ENCODE measurements at places on chromosomes 1 and 21.

GRCh38 chr1:214717351-214717750, 114.4 kb downstream of the CENPF start:
- H3K36me3 ChIP-seq = peaks cover 3% of the 10 kb centered on the region
- no peak for DNase-seq
- H3K4me1 ChIP-seq = no peaks in the 10 kb centered on the region
- H3K27me3 ChIP-seq = no peaks in the 10 kb centered on the region
- no peak overlapping the region for H3K27ac ChIP-seq

DNA sequence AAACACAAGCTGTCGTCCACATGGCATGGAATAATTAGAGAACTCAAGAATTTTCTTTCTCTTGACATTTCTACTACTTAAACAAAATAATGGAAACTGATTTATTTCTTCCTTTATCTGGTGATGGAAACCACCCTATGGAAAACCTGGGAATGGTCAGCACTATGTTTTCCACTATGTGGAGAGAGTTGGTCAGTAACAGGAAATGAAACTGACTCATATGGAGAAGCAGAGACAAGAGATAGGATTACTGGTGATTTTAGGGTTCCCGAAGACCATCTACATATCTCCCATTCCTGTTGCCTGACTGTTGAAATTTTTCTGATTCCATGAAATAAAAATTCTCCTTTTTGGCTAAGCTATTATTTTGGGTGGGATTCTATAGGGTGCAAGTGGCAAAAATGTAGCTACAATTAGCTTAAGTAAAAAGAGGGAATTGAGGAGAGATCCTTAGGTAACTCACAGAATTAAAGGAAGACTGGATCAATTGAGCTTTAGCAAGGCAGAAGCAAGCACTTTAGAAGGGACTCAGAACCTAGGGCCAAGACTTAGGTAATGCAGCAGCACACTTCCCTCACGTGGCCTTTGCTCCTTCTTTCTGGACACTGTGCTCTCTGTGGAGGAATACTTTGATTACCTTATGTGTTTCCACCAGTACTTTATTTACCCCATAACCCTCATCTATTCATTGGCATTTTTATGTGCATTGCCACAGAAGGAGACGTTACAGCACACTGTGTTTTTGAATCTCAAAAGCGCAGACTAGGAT, 89.6 kb downstream of the LEPR start:
- no peaks in the 10 kb centered on the region for H3K36me3 ChIP-seq
- H3K4me1 ChIP-seq = no peaks in the 10 kb centered on the region
- H3K27ac ChIP-seq = no peak overlapping the region
- no peak overlapping the region for H3K4me3 ChIP-seq

GRCh38 chr1:44505210-44505993, 100.3 kb downstream of the RNF220 start:
- H3K4me3 ChIP-seq = no peak overlapping the region
- H3K4me1 ChIP-seq = no peaks in the 10 kb centered on the region
- no peak for DNase-seq
- H3K27me3 ChIP-seq = peaks cover 49% of the 10 kb centered on the region

- DNase-seq = no peak
- H3K4me3 ChIP-seq = no peak overlapping the region
- H3K27ac ChIP-seq = no peak overlapping the region
Measured at GRCh38 chr1:72357411-72357810, 75.1 kb upstream of the NEGR1 start.

DNA sequence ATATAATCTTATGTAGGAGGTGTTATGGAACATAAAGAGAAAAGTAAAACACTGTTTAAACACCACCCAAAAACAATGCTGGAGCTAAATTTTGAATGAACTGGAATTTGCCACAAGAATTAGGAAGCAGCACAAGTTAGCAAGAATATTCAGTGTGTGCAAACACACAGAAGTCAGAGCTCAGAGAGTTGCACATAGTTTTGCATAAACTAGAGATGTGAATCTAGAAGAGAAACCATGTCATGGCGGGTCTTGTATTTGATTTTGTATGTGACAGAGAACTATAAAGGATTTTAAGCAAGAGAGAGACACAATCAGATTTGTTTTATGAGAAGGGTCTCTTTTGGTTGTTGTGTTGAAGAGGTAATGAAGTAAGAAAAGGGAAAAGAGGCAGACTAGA, 38.2 kb downstream of the SELENOF start:
- no peak overlapping the region for H3K4me3 ChIP-seq
- H3K4me1 ChIP-seq = peaks cover 8% of the 10 kb centered on the region
- DNase-seq = no peak
- H3K36me3 ChIP-seq = peaks cover 5% of the 10 kb centered on the region
- no peaks in the 10 kb centered on the region for H3K27me3 ChIP-seq

DNA sequence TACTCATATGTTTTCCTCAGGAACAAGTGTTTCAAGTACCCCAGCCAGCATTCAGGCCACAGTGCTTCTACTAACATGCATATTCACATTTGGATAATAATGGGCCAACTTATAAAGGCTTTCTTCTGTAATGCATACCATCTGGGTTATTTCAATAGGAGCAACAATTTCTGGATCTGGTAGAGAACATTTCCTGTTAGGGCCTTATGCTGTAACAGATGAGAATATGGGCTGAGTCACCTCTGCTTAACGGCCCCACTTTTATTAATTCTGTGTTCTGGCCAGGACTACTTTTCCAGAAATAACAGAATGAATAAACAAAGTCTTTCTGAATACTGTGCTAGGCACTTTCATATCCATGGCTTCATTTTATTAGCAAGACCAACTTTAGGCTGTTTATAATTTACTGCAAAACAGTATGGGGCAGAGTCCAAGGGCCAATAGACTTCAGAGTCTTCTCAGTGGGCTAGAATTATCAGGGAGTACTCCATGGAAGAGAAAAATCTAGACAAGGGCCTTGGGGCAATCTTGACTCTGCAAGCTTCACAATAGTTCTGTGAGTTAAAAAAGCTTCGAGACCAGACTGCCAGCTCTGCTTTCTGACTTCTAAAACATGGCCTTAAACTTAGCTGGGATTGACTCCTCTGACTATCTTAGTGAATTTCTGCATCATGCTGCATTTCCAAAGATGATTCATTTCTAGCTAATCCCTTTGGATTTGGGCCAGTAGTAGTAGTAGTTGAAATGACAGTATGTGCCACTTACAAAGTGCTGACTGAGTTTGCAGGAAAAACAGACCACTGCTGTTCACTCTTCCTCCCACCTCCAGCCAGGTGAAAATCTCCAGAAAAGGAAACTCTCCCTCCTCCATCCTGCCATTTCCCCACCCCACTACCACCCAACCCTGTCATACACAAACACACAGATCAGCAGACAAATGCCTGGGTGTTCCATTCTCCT, 8.2 kb upstream of the SSX2IP start:
- no peak for DNase-seq
- no peak overlapping the region for H3K27ac ChIP-seq
- no peak overlapping the region for H3K4me3 ChIP-seq
- peaks cover 2% of the 10 kb centered on the region for H3K36me3 ChIP-seq
- H3K4me1 ChIP-seq = peaks cover 7% of the 10 kb centered on the region

- DNase-seq = peak; percentile 85
- H3K27me3 ChIP-seq = no peaks in the 10 kb centered on the region
- peak within 1 kb of the TSS; percentile 99 for H3K4me3 ChIP-seq
- peak within 1 kb of the TSS; percentile 96 for H3K27ac ChIP-seq
Measured at GRCh38 chr1:20787029-20787839, at the start of gene HP1BP3. TSS of gene HP1BP3 (minus strand) at chr1:20787307. CDS start at chr1:20780440, 6,867 bp downstream.

GRCh38 chr1:113247782-113248181, 142.5 kb upstream of the MAGI3 start:
- H3K4me3 ChIP-seq = no peak overlapping the region
- H3K36me3 ChIP-seq = peaks cover 9% of the 10 kb centered on the region
- peaks cover 50% of the 10 kb centered on the region for H3K27me3 ChIP-seq
- DNase-seq = no peak

- H3K4me3 ChIP-seq = peak overlapping the region; percentile 74
- peak overlapping the region; percentile 87 for H3K27ac ChIP-seq
- H3K27me3 ChIP-seq = no peaks in the 10 kb centered on the region
- no peak for DNase-seq
Measured at GRCh38 chr1:22080191-22080590, 27.7 kb downstream of the CDC42 start.

DNA sequence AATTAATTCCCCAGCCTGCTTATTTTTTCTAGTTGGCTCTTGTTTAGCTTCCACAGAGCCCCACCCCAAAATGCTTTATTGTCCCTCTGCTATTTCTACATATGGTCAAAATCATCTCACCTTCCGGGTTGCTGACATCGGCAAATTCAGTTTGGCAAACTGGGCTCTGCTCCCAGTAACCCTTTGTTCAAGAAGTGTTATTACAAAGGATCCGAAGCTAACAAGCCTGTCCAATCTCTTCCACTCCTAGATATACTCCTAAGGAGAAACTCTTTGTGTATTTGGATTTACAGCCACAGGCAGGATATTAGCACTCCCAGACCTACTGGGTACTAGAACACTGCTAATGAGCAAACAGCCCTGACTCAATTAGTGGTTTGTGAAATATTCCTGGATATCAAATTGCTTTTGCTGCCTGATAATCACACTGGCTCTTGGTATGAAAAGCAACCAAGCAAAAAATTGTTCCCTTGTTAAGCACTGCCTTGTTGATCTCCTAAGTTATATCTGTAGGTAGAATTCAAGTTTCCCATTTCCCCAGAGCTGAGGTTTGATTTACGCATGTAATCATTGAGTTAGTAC, 4.0 kb downstream of the JUN start:
- peaks cover 10% of the 10 kb centered on the region for H3K27me3 ChIP-seq
- no peaks in the 10 kb centered on the region for H3K36me3 ChIP-seq
- peak overlapping the region; percentile 87 for H3K4me3 ChIP-seq
- no peak for DNase-seq

DNA sequence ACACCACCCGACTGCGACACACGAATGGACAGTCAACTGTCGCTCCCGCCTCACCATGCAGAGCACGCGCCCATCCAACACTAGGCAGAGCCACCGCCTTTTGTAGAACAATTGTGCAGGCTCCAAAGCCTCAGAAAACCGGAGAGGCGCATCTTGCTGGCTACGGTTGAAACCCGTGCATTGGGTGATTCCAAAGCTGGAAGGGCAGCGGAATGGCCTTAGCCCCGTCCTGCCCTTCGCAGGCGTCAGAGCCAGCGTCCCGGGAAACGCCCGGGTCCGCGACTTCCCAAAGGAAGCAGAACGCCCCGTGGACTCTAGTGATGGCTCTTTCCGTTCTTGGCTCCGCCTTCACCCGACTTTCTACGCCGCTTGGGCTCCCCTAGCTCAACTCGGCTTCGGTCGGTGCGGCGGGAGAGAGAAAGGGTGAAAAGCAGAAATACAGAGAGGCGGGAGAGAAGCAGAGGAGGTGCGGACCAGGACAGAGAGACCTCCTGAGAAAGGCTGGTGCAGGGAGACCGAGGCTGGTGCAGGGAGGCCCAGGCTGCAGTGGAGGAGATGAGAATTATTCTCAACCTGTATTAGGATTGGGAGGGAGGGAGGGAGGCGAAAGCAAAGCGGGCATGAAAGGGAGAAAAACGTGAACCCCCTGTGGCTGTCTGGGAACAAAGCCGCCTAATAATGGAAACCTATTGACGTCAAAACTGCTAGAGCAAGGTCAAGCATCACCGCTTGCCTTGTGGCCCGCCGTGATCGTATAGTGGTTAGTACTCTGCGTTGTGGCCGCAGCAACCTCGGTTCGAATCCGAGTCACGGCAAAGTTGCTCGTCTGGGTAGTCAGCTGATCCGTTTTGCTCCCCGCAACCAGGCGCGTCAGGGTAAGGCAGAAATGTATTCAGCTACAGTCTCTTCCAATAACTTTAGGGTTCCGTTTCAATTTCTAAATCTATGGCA, 99.5 kb downstream of the PRKAB2 start:
- peaks cover 71% of the 10 kb centered on the region for H3K27me3 ChIP-seq
- H3K27ac ChIP-seq = peak overlapping the region; percentile 61
- H3K4me3 ChIP-seq = peak overlapping the region; percentile 89
- H3K4me1 ChIP-seq = peaks cover 14% of the 10 kb centered on the region
- no peak for DNase-seq
- peaks cover 4% of the 10 kb centered on the region for H3K36me3 ChIP-seq

- no peaks in the 10 kb centered on the region for H3K4me1 ChIP-seq
- H3K36me3 ChIP-seq = no peaks in the 10 kb centered on the region
- DNase-seq = no peak
- H3K4me3 ChIP-seq = no peak overlapping the region
Measured at GRCh38 chr1:92168657-92169056, 49.1 kb upstream of the C1orf146 start.

- H3K4me3 ChIP-seq = no peak overlapping the region
- peaks cover 10% of the 10 kb centered on the region for H3K27me3 ChIP-seq
- H3K36me3 ChIP-seq = no peaks in the 10 kb centered on the region
- no peaks in the 10 kb centered on the region for H3K4me1 ChIP-seq
- no peak for DNase-seq
Measured at GRCh38 chr1:209405183-209405814, 178.2 kb upstream of the CAMK1G start.

- H3K4me1 ChIP-seq = peaks cover 36% of the 10 kb centered on the region
- no peaks in the 10 kb centered on the region for H3K27me3 ChIP-seq
- peak; percentile 36 for DNase-seq
- H3K27ac ChIP-seq = no peak overlapping the region
- H3K36me3 ChIP-seq = no peaks in the 10 kb centered on the region
Measured at GRCh38 chr1:110339407-110340206, 430 bp downstream of the RBM15 start.

- H3K27ac ChIP-seq = no peak overlapping the region
- no peak for DNase-seq
- no peak overlapping the region for H3K4me3 ChIP-seq
- H3K36me3 ChIP-seq = no peaks in the 10 kb centered on the region
- no peaks in the 10 kb centered on the region for H3K4me1 ChIP-seq
Measured at GRCh38 chr1:46822248-46822826, 23.5 kb downstream of the CYP4B1 start.

DNA sequence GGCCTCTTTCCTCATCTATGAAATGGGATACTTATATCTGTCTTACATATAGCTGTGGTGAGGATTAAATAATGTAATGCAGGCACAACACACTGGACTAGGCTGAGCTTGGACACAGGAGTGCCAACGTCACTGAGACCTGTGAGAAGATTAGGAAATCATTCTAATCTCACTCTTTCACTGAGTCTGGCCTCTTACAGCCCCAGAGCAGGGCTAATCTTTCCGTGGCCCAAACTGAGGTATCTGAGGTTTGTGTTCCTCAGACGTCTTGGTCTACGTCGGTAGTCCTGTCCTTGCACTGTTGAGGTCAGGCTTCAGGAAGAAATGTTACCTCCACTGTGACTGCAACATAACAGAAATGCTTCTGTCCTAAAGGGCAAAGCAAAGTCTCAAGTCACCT, 22.6 kb upstream of the A3GALT2 start:
- H3K4me3 ChIP-seq = no peak overlapping the region
- DNase-seq = no peak
- no peak overlapping the region for H3K27ac ChIP-seq

- no peak for DNase-seq
- H3K4me1 ChIP-seq = peaks cover 8% of the 10 kb centered on the region
- no peak overlapping the region for H3K27ac ChIP-seq
- H3K36me3 ChIP-seq = no peaks in the 10 kb centered on the region
- H3K27me3 ChIP-seq = no peaks in the 10 kb centered on the region
Measured at GRCh38 chr1:202540014-202540413, 170.2 kb downstream of the SYT2 start.
